ENCODE measurements at places on chromosomes 7 and 10.

GRCh38 chr7:142482891-142483658 lies 225.2 kb upstream of the PRSS58 start:
- no peak for DNase-seq

DNA sequence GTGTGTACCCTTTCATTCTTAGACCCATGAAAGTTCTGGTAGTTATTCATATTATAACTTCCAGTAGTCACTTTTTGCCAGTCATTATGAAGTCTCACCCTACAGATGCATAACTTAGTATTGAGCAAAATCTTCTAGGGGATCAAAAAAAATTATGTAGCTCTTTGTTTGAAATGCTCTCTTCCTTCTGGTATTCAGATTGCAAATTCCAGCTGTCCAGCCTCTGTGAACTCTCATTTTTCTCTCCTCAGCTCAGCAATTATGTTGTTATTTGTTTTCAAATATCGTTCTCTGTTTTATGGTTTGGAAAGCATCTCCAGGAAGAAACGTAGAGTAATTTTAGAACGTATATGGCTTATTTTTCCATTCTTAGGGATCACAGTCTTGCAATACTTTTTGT lies 442.5 kb downstream of the SEMA3D start:
- no peak for DNase-seq

DNA sequence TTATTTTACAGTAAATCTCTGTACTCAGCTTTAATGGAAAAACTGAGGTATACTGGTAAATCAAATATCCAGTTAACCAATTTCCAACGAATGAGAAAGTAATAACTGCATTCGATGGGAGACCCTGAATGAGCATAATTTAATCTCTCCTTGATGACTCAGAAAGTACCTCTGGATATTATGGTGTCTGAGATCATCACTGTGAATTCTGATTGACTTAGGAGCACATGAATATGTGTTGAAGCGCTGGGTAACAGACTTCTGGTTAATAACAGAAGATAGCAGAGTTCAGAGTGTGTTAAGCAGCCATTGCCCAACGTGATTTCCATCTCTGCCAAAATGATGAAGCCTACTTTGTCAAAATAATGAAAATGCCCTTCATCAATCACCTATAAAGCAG lies 116.6 kb downstream of the NRP1 start:
- no peak for DNase-seq

DNA sequence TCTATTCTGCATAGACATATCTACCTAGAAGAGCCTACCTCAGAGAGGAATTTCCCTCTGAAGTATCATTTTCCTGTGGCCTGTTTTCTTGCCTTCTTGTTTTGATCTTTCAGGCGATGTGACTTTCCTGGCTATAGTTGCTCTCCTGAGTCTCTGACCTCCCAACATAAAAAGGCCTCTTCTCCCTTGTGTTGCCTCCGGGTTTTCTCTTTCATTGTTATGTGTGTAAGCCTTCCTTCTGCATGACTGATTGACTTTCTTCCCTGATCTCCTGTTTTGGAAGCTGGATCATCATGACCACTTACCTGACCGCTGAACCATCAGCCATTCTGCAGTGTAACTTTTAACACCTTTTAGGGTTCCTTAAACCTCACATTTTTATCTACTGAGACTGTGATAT lies 441.5 kb upstream of the ETV1 start:
- no peak for DNase-seq

DNA sequence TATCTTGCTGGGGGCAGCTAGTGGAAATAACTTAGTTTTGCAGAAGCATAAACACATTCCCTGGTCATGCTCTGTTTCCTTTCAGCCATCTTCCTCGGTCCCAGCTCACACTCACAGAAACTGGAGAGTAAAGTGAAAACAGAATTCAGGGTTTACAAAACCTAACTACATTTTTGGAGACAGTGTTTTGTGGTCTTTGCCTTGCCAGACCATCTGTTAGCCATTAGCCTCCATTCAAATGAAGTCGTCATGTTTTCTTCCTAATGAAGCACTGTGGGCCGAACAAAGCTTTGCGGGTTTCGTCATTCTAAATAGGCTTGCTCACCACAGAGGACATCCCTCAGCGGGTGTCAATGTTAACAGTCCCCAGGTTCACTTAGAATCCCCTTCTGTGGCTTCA lies 214.6 kb upstream of the TMEM72 start:
- DNase-seq, result peak; percentile 31

DNA sequence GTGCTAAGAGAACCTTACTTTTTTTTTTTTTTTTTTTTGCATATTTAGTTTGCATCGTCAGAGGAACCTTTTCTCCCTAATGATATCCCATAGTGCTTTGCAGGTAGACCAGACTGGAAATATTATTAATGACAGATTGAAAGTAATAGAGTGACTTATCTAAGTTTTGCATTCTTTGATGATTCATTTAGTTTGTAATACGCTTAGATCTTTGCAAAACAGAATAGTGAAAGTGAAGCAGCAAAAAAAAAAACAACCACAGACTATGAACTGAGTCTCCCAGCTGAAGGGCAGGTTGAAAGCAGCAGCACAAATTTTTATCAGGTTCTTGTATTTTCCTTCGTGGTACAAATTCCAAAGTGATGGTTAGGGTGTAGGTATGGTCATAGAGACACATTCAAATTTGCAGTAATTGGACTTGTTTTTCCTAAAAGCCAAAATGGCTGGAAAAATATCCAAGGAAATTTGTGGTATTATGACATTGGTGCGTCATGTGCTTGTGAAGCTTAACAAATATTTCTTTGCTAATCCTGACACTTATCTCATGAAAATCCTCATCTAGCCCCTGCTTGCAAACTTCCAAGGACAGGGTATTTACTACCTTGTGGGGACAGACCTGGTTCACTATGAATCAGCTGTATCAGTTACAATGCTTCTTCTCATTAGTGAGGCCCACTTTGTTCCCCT lies 81.8 kb upstream of the CREB5 start:
- no peak for DNase-seq

DNA sequence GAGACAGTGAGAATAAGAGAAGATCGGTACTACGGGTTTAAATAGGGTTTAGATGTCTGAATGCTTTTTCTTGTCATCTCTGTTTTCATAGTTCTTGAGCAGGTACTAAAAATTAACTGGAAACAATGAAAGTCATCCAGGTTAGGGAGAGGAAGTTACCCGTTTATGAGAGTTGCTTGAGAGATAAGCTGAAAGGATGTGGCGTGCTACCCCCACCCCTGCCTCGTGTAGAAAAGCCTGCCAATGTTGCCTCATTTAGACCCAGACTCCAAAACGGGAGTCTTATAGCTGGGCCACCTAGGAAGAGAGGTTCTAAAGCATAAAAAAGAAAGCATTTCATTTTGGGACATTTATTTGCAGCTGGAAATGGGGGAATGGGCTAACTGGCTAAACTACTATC lies 10.2 kb downstream of the AKR1C4 start:
- no peak for DNase-seq

Measured in HS-5 (cell line).